ENCODE measurements at places on chromosomes 12 and 14.

GRCh38 chr12:50642761-50643160 is 121.1 kb upstream of the ATF1 start:
- no peak for DNase-seq

- peak; percentile 53 for DNase-seq
Observed at GRCh38 chr12:55966408-55967281, at the start of gene CDK2. CDK2 (plus strand) TSS chr12:55966830; CDS start chr12:55967009, 179 bp downstream.

- no peak for DNase-seq
Observed at GRCh38 chr14:98323836-98324235, 948.2 kb downstream of the BCL11B start.

DNA sequence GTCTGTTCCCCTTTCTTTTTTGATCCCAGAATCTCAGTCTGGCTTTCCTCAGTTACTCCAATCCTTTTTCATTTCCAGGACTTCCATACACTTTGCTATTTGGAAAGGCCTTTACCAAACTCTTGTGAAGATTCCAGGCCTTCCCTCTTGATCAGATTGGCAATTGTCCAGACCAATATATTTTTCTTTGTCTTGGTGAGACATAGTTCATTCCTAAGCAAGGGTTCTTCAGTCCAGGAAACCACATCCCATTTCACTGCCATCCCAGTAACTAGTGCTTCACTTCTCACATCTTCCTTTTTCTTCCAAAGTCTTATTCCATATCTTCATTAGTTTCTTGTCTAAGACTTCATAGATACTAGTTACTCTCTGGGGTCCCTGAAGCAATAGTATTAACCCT is 2.1 kb upstream of the PTPRQ start:
- no peak for DNase-seq

- no peak for DNase-seq
Observed at GRCh38 chr14:78282437-78282836, 112.3 kb downstream of the NRXN3 start.

- DNase-seq: no peak
Observed at GRCh38 chr14:99062216-99062615, 209.8 kb downstream of the BCL11B start.

GRCh38 chr14:54681811-54682261 is 114.9 kb downstream of the SAMD4A start:
- DNase-seq: no peak

- no peak for DNase-seq
Observed at GRCh38 chr12:102549691-102550090, 69.3 kb upstream of the IGF1 start.

DNA sequence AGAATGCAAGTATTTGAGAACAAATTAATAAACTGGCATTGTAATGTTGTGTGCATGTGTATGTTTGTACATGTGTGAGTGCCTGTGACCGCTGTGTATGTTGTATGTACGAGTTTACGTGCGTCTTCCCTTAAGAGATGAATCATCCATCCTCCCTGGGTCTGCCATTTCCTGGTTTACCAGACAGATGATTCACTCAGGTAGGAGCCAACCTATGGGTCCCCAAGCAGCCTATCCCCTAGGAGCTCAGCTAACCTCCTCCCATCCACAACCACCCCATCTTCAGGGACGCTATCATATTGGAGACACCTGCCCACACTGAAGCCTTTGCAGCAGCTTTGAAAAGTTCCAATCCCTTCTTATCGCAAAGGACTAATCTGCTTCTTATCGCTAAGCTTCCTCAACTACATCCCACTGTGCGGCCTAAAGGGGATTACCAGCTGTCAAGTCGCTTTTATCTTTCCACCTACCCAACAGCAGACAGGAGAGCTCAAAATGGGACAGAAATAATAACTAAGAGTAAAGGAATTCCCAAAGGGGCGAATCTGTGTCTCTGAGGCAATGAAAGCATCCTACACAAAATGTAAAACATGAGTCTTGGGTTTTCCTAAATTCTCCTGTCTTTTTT is 81.5 kb upstream of the TMCC3 start:
- DNase-seq: no peak

DNA sequence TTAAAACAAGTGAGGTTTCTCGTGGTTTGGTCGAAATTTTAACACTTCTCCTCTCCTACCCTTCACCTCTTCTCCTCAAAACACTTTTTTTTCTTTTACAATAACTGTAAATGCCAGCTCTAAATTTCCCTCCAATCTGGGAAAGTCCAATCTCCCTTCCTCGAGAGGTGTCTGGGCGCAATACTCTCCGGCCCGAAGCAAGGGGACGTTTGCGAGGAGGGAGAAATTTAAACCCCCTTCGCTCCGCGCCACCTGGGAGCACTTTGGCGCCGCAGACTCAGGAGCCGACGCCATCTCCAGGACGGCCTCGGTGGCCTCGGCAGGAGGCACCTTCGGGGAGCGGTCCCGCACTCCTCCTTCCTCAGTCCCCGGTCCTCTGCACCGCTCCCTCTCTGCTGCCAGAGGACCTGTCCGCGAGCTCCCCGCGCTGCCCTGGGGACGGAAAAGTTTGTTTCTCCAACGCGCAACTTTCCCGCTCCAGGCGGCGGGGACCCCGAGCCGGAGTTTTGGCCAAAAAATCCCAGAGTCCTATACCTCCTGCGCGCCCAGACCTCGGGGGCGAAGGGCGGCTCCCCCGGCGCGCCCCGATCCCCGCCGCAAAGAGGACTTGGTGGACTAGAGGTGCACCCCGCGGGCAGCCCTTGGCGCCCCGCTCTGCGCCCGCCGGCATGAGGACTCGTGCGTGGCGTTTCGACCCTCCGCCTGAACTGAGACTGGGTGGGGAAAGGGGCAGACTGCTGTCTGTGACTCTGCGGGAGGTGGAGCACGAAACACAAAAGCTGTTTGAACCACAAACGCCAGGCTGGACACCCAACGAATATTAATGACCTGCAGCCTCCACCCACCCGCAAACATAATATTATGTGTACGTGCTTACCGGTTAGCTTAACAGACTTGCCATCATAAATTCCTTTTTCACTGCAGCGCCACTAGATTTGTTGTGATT is 95.2 kb upstream of the HMGA2 start:
- no peak for DNase-seq
